ENCODE measurements at places on chromosomes 3 and 15. TPM values are rescaled to one million over a fixed set of nuclear protein-coding genes. Genes with fewer than 3 reads are reported as not detected.

The AGBL1 gene
- total RNA-seq, result not detected

DNA sequence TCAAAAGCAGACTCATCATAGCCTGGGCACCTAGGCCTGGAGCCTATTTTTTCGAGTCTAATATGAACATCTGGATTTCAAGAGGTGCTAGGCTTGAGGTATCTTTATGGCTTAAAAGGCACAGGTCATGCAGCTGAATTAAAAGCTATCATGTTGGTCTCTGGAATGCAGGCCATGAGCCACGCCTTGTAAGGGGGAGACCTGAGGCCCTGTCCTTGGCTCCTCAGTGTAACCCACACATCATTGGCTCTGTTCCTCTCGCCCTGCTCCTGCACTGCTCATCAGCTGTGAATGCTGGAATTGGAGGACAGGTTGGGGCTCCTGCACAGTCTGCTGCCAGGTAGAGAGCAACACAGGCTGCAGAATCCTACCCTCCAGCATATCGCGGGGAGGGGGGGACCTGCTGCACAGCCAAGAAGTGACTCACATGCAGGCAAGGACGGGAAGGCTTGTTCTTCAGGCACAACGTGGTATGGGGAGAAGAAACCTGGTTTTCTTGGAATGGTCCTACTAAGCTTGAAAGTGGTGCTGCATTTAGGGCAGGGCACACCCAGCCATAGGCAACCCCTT lies 146.0 kb downstream of the CHST2 start:
- no peak for DNase-seq

GRCh38 chr3:172272698-172273097 lies 175.6 kb downstream of the GHSR start:
- DNase-seq, result no peak

The IL17RC gene
- total RNA-seq, result 0.39 TPM

Measured in naive thymus-derived CD8-positive, alpha-beta T cell (primary cell).